Stimulated activated CD4-positive, alpha-beta T cell treated with anti-CD3 and anti-CD28 coated beads, Interleukin-1b, Interleukin-23, amount 100 ng/mL, for 4 hours (primary cell): ENCODE measurements at places on chromosomes 2 and 18.

GRCh38 chr2:202317080-202317857, 51.7 kb downstream of the NOP58 start:
- no peak for DNase-seq

DNA sequence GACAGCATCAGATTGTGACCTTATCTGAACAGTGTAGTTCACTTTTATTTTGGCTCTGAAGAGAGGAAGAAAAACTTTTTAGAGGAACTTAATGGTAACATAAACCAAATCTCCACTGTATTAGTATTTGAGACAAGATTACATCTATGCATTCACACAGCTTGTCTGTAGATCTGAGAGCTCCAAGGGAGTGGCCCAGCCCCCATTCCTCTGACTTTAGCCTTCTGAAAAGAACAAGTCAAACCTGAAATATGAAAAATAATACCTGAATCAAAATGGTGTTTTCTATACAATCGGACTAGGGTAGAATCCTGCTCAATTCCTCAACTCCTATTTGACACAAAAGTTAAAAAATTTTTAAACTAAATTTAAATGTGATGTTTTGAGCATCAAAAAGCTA, 23.1 kb downstream of the STARD7 start:
- DNase-seq, result no peak

DNA sequence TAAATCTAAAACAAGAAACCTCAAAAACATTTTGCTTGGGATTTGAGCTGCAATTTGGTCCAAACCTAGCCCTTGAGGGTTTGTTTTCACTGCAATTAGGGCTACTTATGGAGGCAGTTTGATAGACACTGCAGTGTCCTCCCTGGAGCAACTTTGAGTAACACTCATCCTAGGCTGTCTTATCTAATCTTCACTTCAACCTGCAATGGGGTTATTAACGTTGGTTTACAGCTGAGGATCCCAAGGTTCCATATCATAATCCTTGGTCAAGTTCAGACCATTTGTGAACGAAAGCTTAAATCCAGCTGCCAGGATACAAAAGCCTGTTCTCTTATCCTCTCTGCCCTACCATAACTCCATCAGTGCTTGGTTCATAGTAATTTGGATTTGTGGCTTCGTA, 2.5 kb downstream of the ANXA4 start:
- no peak for DNase-seq

GRCh38 chr2:17160594-17160993, 357.6 kb downstream of the RAD51AP2 start:
- DNase-seq, result no peak

- DNase-seq, result no peak
These were observed 5.9 kb downstream of the SCYGR4 start for GRCh38 chr2:227623226-227623625.

GRCh38 chr2:156455361-156455975, 19.3 kb downstream of the GPD2 start:
- no peak for DNase-seq

DNA sequence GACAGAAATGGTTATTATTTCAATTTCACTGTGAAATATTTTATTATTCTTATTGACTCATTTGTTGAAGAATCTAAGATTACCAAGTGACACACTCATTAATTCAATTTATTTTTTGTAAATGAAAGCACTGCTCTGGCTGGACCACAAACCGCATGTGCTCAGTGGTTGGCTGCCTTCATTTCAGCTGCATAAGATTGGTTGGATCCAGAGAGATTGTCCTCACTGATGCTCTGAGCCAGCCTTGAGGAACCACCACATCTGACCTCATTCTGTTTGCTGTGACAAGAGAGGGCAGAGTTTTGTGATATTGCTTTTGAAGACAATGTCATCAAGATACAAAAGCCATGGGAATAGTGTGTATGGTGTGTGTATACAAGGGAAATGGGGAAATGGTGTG, 192.1 kb downstream of the CYRIA start:
- DNase-seq, result no peak

DNA sequence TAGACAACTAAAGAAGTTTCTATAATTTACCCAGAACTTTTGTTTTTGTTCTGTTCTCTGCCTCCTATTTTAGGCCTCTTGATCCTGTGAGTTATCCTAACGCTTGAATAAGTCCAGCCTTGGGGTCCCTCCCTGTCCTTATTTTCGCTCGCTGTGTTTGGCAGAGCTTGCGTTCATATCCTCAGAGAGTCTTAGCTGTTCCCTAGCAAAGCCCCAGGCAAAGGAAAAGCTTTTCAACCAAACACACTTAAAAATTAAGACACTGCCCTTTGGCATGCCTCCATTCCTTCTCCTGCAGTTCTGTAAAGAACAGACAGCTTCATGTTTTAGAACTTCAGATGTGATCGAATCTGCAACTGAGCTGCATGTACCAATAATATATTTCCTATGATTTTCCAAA, 517.2 kb downstream of the SUCLG1 start:
- DNase-seq, result no peak

- DNase-seq, result no peak
These were observed 254.9 kb downstream of the PAX3 start for GRCh38 chr2:222043897-222044296.

DNA sequence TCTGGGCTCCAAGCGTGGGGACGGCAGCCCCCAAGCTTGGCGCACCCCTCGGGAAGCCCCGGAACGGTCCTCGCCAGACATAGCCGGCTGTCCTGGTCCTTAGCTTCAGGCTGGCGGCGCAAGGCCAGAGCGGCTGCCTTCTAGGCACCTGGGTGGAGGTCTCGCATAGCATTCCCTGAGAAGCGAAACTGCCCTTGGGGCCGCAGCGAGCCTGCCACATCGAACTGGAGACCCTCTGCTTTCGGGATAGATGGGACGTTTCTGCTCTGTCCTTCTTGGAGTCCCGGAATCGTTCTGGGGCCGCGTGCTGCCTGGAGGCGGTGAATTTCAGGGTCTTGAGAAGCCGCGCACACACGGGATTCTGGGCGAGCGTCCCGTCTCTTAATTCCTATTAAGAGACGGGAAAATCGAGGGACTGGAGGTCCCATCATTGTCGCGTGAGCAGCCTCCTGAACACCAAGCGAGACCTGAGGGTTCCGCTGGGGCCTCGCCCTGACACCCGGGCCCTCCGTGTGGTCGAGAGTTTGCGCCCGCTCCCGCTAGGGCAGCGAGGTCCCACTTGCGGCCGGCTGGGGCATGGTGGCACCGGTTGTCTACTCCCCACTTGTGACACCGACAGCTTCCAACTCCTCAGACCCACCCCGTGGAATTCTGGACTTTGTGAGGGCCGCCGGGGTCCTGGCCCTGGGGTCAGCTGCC, 9.7 kb upstream of the EN1 start:
- no peak for DNase-seq

DNA sequence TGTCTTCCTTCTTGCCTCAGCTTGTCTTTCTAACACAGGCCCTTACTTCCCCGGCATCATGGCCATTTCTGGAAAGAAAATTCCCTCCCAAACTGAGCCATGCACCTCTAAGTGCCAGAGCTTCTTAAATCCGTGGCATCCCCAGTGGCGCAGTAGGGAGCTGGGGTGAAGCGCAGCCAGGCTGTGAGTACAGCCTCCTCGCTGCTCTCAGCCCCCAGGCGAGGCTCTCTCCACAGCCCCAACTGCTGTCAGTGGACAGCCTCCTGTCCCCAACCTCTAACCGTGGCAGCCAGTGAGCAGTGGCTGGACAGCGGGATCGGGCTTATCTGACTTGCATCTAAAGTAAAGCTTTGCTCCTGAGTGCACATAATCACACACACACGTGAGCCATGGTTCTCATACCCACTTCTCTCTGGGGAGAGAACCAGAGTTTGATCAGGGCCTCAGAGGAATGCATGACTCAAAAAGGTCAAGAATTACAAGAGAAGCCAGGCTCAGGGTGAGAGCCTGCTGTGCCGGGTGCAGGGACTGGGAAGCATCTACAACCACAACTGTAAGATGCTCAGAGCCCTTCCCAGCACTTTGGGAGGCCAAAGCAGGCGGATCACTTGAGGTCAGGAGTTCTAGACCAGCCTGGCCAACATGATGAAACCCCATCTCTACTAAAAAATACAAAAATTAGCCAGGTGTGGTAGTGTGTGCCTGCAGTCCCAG, 50.7 kb downstream of the SFXN5 start:
- no peak for DNase-seq

DNA sequence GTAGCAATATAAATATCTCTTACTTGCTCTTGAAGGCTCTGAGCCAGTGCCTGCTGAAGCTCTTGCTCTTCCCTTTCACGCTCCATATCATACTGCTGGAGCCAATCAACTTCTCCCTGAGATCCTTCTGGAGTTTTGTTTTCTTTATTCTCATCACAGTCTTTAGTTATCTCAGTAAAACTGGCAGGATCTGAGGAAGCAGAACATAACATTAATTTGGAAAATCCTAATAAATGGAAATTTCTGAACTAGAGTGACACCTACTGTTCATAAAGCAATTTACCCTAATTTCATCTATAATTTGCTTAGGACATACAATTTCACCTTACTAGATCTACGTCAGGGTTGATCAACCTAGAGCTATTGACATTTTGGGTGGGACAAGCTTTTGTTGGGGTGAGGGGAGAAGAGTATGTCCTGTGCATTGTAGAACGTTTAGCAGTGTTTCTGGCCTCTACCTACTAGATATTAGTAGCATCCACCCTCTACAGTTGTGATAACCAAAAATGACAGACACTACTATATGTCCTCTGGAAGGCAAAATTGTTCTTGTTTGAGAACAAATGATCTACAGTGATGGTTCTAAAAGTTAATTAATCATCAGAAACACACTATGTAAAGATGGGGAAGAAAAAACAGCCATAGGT, 47.2 kb downstream of the VIL1 start:
- DNase-seq, result no peak

DNA sequence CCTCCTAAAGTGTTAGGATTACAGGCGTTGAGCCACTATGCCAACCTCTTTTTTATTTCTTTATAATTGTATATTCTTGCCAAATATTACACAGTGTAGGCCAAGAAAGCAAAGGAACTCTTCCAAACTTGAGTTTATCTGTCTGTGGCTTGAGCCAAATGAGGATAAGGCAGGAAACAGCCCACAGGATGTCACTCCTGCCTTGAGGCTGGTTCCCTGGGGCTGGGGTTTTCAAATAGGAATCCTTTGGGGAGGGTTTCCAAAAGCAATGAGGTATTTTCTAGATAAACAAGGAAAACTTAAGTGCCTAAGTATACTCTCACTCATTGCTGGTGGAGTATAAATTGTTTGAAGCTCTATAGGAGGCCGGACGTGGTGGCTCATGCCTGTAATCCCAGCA, 56.4 kb downstream of the ADCY3 start:
- no peak for DNase-seq

DNA sequence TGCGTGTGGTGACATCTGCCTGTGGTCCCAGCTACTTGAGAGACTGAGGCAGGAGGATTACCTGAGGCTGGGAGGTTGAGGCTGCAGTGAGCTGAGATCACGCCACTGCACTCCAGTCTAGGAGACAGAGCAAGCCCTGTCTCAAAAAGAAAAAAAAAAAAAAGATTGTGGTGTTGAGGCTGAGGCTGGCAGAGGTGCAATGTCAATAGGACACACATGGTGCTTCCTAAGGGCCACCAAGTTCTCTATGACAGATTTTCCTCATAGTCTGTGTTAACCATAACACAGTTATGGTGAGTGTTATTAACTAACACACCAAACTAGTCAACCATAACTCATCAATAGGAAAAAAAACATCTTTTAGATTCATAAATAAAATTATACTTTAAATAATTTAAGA, 494.4 kb downstream of the TMX3 start:
- no peak for DNase-seq

DNA sequence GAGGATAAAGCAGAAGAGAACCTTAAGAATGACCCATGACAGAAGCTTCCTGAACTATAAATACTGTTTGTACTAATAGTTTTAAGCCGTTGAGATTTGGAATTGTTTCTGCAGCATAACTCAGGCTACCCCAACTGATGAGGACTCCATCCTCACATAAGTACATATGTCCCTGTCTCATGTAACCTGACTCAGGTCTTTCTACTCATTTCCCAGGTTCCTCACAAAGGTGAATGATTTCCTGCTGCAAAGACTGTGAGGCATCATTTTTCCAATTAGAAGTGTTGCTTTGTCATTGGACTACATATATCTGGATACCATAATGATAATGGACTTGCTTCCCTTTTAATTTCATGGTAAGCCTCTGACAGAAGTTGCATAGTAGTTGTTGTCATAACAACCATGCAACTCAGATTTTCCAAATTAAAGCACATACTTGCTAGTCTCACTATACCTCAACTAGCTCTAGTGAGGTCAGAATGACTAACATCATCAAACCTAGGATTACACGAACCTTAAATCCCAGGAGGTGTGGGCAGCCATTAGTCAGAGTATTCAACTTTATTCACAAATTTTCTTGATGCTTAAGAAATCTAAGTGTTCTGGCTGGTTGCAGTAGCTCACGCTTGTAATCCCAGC, 38.0 kb upstream of the NEDD4L start:
- no peak for DNase-seq

DNA sequence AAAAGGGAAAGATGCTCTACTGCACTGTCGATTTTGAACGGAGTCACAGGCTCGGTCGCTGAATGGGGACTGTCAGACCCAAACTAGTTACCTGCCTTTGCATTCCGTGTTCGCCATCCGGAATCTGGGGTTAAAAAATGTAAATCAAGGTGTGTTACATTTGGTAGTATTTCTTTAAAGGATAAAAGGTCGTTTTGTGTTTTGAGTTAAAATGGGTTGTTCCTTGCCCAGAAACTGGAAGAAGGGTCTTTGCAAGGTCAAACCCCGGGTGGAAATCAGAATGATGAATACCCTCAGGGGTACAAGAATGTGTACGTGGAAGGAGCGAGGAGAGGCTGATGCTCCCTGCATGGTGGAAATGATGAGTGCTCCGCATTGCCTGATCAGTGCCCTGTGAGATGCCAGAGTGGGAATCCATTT, 1.0 kb downstream of the VSNL1 start:
- DNase-seq, result no peak
